Caudate nucleus (tissue), 63 donors: ENCODE measurements at places on chromosomes 5 and 9.

- no peak for DNase-seq
These were observed 115.1 kb upstream of the DAP start for GRCh38 chr5:10876006-10876744.

GRCh38 chr5:2381861-2382260, 369.6 kb downstream of the IRX2 start:
- no peak for DNase-seq

DNA sequence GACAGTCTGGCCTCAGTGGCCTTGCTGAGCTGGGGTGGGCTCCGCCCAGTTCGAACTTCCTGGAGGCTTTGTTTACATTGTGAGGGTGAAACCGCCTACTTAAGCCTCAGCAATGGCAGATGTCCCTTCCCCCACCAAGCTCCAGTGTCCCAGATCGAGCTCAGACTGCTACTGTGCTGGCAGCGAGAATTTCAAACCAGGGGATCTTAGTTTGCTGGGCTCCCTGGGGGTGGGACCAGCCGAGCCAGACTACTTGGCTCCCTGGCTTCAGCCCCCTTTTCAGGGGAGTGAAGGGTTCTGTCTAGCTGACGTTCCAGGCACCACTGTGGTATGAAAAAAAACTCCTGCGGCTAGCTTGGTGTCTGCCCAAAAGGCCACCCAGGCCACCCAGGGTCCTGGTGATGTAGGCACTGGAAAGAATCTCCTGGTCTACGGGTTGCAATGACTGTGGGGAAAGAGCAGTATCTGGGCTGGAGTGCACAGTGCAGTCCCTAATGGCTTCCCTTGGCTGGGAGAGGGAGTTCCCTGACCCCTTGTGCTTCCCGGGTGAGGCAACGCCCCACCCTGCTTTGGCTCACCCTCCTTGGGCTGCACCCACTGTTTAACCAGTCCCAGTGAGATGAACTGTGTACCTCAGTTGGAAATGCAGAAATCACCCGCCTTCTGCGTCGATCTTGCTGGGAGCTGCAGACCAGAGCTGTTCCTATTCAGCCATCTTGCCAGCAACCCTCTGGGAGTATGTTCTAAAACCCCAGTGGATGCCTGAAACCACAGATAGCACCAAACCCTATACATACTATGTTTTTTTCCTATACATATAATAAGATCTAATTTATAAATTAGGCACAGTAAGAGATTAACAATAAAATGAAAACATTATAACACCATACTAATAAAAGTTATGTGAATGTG, 95.5 kb downstream of the TMEM161B start:
- DNase-seq, result no peak

GRCh38 chr5:68444833-68445232, 229.3 kb downstream of the PIK3R1 start:
- DNase-seq, result no peak

DNA sequence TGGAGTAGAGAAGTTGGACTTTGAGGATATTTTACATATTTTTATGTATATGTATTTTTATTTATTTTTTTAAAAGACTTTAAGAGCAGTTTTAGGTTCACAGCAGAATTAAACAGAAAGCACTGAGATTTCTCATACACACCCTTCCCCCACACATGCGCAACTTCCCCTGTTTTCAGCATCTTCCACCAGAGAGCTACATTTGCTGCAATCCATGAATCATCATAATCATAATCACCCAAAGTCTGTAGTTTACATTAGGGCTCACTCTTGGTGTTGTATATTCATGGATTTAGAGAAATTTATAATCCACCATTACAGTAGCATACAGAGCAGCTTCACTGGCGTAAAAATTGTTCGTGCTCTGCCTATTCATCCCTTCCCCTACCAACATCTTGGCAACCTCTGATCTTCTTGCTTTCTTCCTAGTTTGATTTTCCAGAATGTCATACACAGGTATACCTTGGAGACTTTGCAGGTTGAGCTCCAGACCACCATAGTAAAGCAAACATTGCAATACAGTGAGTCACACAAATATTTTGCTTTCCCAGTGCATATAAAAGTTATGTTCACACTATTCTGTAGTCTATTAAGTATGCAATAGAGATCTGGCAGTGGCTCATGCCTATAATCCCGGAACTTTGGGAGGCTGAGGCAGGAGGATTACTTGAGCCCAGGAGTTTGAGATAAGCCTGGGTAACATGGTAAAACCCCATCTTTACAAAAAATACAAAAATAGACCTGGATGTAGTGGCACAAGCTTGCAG, 9.6 kb upstream of the CCDC171 start:
- no peak for DNase-seq

DNA sequence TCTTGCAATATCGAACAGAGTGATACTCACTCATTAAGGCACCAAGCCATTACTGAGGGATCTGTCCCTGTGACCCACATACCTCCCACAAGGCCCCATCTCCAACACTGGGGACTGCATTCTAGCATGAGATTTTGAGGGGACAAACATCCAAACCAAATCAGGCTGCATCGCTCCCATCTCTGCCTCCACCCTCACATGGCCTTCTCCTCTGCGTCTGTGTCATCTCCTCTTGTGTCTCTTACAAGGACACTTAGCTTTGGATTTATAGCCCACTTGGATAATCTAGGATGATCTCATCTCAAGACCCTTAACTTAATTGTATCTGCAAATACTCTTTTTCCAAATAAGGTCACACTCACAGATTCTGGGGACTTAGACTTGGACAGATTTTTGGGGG, 284.4 kb upstream of the DAP start:
- no peak for DNase-seq

DNA sequence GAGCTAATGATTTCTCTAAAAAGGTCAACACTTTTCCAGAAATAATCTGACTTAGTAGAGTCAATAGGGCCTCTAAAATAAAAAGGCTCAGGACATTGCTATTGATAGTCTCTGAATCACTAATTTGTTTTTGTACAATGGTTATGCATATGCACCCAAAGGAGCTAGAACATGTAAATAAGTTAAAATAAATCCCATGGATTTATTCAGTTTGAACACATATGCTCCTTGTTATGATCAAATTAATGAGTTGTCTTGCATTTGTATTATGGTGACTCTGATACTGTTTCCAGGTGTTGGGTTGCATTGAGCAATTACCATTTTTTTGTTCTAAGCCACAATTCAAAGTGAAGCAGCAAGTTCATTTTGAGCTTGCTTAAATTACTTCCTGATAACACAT, 276.0 kb upstream of the TUSC1 start:
- no peak for DNase-seq

DNA sequence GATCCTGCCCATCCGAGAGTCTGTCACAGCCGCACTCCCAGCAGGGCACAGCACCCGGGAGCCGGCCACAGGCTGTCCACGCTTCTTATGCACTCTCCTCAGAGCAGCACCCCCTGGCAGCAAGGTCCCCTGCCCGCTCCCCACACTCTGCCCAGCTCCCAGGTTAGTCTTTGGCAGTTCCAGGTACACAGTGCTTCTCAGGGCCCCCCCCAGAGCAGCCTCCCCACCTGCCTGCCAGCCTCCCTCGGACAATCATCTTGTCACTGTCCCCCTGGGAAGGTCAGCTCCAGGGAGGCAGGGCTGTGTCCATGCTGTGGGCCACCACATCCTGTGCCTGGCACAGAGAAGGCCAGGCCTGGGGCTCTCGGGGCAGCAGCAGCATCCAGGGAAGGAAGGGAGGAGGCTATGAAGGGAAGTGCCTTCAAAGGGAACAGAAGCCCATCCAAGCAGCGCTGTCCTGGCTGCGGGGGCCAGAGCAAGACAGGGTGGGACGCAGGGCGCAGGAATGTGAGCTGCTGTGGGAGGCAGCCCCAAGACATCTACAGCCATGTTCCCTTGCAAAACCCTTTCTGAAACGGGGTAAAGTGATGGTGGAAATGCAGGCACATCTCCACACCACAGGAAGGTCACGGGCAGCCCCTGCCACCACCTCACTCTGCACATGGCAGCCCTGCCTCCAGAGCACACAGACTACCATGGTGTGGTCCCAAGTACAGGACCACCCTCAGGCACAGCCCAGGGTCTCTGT, 68.6 kb upstream of the ADAMTS2 start:
- DNase-seq, result no peak

DNA sequence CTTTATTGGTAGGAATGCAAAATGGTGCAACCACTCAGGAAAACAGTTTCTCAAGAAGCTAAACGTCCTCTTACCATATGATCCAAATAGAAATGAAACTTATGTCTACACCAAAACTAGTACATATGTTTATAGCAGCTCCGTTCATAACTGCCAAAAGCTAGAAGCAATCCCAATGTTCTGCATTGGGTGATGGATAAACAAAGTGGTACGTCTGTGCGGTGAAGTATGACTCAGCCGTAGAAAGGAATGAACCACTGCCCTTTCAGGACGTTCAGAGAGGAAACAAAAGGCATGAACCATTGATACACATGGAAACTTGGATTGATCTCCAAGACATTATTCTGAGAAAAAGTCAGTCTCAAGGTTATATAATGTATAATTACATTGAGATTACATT, 27.6 kb downstream of the HNRNPH1 start:
- no peak for DNase-seq

GRCh38 chr9:86279839-86280238, 2.5 kb downstream of the ISCA1 start:
- DNase-seq, result no peak

DNA sequence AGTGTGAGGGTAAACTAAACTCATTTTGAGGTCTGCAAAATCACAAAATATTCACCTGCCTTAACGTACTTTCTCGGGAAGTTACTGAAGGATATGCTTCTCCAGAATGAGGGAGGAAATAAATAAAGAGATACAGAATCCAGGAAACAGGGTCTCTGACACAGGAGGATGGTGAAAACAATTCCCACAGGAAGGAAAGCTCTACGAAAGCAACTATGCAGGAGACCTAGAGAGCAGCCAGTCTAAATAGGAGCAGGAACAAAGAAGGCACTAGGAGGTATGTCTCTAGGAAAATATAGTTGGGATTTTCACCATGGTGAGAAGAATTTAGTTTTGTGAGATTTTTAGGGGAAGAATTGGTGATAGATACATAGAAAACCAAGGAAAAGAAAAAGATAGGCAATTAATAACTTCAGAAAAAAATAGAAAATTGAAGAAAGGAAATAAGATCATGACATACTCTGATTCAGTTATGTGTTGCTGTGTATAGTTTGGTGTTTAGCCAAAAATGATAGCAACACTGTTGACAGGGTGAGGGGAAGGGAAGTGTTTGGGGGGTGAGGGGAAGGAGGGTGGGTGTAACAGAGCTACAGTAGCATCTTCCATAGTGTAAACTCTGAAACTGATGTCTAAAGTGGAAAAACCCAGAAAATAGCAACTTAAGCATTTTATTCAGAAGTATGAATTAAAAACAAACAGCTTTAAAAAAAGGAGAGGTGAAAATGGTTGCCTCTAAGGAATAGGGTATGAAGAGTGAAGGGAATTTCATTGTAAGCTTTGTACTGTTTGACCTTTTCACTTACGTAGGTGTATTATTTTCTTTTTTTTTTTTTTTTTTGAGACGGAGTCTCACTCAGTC, 9.8 kb downstream of the GPR21 start:
- DNase-seq, result no peak

GRCh38 chr9:125202846-125203618, 2.7 kb downstream of the RABEPK start:
- no peak for DNase-seq

DNA sequence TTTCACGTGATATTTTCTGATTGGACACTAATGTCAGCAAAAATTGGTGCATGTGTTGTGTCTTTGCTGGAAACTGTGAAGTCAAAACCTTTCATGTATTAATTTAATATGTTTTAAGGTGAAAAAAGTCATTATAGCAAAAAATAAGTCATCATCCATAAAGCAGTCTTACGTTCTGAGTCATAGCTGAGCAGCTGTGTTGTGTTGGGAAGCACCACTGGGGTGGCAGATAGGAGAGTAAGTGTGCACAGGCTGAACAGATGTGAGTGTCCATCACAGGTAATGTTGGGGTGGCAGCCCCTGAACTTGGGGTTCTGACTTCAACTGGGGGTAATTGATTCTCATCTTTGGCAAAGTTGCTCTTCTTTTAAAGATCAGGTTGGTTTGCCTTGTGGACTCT, 156.8 kb downstream of the NXNL2 start:
- no peak for DNase-seq

DNA sequence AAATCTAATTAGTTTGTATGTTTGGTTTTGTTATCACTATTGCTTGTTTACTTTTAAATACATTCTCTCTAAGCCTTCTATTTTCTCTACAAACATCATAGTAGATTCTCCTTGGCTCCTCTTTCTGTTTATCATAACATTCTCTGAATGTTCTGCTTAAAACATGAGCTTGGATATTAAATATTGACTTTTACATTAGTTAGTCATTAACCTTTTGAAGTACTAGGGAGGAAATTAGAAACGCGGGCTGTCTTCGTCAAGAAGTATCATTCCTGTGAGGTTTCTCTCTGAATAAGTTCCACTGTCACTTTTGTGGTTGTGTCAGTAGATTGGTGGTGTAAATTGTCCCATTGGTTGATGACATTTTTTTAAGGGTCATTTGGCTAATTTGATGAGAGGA, 821.5 kb downstream of the EFNA5 start:
- DNase-seq, result no peak

- no peak for DNase-seq
These were observed 74.2 kb upstream of the FRRS1L start for GRCh38 chr9:109241207-109241606.

DNA sequence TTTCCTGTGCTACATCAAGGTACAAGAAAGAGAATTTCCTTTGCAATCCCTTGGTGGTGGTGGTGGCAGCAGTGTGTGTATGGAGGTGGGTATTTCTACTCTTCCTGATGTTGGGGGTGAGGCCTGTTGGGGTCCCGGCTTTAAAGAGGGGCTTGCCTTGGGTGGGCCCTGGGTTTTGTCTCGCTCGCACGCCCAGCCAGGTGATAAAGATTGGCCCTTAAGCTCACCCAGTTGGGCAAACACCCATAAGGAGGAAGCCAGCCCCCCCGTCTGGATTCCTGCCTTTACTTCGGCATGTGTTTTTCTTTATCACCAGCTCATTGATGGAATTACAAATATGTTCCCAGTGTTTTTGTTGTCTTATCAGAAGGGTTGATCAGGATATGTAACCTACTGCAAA, 16.0 kb upstream of the SARDH start:
- DNase-seq, result no peak

DNA sequence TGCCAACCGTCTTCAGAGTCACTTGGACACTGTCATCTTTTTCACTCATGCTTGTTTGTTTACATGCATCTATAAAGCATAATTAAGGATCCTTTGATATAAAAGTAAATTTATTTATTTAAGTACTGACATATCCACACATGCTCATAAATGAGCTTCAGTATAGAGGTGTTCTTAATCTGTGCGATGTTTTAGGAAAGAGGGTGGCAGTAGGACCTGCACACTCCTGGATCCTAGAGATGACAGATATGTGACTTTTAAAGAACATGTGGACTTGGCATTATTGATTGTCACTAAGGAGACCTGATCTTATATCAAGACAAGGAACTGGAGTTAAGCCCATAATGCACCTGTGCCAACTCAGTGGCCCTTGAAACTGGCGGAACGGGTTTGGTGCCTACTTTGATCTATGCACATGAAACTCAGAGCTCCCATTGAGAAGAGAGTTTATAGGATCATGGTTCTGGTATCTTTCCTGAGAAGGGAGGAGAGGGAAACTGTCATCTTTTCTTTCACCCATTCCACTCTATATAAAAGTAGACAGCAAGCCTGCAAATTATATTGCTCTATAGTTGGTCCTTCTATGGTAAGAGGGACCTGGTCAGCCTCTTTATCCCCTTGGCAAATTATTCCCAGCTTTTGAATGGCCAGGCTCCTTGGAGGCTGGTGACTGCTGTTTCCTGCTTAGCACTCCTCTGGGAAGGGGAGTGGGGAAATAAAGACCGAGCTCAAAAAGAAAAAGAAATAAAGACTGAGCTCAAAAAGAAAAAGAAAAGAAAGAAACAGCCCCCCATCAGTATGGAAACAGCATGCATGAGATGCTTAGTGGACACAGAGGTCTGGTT, 57.8 kb upstream of the LIFR start:
- no peak for DNase-seq
